ENCODE measurements at places on chromosomes 6 and 20.

GRCh38 chr6:34616227-34616585 is 60.1 kb upstream of the SPDEF start:
- no peak overlapping the region for H3K27ac ChIP-seq
- no peak for DNase-seq
- H3K4me3 ChIP-seq = no peak overlapping the region
- no peaks in the 10 kb centered on the region for H3K27me3 ChIP-seq

DNA sequence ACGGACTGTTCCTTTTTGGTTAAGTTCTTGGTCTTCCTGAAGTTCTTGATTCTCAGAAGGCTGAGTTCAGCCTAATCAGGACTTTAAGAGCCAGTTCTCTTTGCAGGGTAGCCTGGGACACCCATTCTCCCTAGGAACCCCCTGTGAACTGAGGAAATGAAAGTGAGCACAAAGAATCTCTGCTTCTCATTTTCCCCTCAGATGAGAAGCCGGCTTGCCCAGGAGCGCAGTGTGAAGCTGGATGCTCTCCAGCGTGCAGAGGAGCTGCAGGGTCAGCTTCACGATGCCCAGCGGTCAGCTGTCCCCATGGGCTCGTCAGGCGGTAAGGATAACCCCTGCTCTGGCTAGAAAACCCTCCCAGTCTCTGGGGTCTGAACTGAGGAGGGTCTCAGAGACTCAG is 34.0 kb downstream of the CD164 start:
- H3K36me3 ChIP-seq = peaks cover 3% of the 10 kb centered on the region
- no peaks in the 10 kb centered on the region for H3K27me3 ChIP-seq
- no peak for DNase-seq
- H3K4me3 ChIP-seq = no peak overlapping the region

DNA sequence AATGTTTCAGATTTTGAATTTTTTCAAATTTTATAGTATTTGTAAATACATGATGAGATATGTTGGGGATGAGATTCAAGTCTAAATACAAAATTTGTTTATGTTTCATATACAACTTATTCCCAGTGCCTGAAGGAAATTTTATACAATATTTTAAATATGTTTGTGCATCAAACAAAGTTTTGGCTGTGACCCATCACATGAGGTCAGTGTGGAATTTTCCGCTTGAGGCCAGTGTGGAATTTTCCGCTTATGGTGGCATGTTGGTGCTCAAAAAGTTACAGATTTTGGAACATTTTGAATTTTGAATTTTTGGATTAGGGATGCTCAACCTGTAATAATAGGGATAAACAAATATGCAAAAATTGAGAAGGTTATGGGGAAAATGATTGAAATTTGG is 356.6 kb upstream of the JAG1 start:
- H3K4me3 ChIP-seq = no peak overlapping the region
- H3K27ac ChIP-seq = no peak overlapping the region
- no peaks in the 10 kb centered on the region for H3K36me3 ChIP-seq
- no peaks in the 10 kb centered on the region for H3K27me3 ChIP-seq
- DNase-seq = no peak

DNA sequence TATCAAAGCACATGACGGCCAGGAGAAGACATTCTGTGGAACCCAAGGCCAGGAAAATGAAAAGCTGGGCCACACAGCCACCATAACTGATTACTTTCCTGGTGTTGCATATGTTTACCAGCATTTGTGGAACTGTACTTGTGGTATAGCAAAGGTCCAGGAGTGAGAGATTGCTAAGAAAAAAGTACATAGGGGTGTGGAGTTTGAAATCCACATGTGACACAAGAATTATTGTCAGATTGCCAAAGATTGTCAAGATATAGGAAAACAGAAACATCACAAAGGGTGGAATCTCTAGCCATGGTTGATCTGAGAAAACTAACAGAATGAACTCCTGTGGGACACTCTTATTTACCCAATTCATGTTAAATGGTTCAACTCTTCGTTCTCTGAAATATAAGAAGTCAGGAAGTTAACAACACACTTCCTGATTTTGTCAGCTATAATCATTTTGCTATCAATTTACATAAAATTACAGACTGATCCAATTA is at the start of gene OR2B2:
Gene OR2B2, minus strand, starts transcription at position 441 of the 491 bp plus-strand sequence. Its CDS starts 77 bp downstream, at position 364.
- no peak within 1 kb of the TSS for H3K4me3 ChIP-seq
- no peaks in the 10 kb centered on the region for H3K4me1 ChIP-seq
- H3K36me3 ChIP-seq = no peaks in the 10 kb centered on the region
- H3K27ac ChIP-seq = no peak within 1 kb of the TSS
- peak; percentile 19 for DNase-seq

DNA sequence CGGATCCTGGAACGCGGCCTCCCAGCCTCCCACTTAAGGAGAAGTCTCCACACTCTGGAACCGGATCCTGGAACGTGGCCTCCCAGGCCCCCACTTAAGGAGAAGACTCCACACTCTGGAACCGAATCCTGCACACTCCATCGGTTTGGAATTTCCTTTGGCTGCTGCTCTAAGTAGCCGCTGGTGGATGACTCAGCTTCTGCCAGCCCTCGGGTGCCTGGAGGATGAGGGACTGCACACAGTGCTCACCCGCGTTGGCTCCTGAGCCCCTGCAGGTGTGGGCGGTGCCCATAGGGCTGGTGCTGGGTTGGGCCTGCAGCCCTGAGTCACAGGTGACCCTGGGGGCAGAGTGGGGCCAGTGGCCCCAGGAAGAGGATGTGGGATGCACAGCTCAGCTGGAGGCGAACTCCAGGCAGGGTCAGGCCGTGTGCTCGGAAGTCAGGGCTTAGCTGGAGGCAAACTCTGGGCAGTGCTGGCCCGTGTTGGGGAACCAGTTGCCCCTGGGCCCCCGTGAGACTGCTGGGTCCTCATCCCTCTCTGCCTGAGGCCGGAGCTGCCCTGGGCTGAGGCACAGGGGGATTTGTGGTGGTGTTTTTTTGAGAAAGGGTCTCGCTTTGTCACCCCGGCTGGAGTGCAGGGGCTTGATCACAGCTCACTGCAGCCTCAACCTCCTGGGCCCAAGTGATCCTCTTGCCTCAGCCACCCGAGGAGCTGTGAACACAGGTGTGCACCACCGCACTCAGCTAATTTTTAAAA is 13.9 kb upstream of the TNFRSF6B start:
- H3K27me3 ChIP-seq = no peaks in the 10 kb centered on the region
- no peak overlapping the region for H3K27ac ChIP-seq
- peaks cover 17% of the 10 kb centered on the region for H3K4me1 ChIP-seq
- H3K36me3 ChIP-seq = peaks cover 2% of the 10 kb centered on the region
- no peak overlapping the region for H3K4me3 ChIP-seq

DNA sequence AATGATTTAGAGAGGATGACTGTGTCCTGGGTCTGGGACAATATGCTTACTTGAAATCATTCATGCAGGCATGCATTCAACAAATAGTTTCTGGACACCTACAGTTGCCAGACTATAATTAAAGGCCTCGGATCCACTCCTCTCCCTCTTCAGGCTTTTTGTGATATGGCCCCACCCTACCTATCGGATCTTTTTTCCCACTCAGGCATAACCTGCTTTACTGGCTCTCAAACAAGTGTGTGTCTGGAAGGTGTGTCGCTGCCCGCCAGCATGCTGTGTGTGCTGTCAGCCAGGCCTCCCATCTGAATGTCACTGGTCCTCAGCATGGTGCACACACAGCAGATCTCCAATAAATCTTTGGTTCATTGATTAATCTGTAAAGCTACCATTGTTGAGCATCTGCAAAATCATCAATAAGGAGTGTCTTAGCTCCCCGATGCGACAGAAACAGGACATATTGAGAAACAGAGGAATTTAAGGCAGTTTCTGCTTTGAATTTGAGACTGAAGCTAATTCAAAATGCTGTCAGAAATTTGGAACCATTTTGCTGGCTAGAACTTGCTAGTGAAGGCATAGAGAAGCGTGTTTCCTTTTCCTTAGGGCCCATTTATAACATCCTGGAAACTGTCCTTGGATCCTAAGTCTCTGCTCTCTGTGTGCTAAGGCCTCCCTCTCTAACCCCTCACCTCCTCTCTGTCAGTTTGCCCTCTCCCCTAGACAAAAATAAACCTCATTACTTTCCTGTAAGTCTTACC is 23.5 kb upstream of the CCN6 start:
- H3K36me3 ChIP-seq = no peaks in the 10 kb centered on the region
- no peak overlapping the region for H3K4me3 ChIP-seq
- H3K27me3 ChIP-seq = no peaks in the 10 kb centered on the region

DNA sequence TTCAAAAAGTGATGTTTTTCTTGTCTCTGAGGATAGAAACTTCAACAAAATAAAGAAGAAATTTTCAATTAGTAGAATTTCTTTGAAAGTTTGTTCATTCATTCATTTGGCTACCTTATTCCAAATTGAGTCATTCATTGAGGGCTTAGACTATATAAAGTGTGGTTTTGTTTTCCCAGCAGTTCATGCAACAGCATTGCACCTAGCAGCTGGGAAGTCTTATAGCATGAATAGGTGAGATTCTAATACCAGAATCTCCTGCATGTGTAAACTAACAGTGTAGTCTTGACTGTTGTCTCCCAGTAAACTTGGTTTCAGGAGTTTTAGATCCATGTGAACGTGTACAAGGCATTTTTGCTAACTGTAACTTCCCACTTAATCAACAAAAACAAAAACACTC is 7.1 kb downstream of the ESR1 start:
- H3K36me3 ChIP-seq = no peaks in the 10 kb centered on the region
- H3K4me3 ChIP-seq = no peak overlapping the region
- H3K27me3 ChIP-seq = peaks cover 1% of the 10 kb centered on the region
- H3K27ac ChIP-seq = no peak overlapping the region
- no peak for DNase-seq

DNA sequence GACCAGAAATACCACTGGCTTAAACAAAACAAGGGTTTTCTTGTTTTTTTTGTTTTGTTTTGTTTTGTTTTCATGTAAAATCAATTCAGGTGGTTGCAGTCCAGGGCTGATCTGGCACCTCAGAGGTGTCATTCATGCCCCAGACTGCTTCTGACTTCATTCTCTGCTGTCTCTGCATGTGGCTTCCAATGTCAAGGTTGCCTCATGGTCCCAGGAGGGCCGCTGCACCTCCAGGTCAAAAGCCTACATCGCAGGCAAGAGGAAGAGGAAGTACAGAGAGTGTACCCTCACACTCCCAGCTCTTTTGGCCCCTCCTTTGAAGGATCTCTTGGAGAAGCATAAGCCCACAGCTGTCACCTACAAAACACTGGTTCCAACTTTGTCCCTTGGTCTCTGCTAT is 1.4 kb upstream of the BTN3A1 start:
- H3K4me3 ChIP-seq = no peak overlapping the region
- H3K36me3 ChIP-seq = peaks cover 7% of the 10 kb centered on the region
- H3K4me1 ChIP-seq = peaks cover 10% of the 10 kb centered on the region
- no peaks in the 10 kb centered on the region for H3K27me3 ChIP-seq
- peak; percentile 20 for DNase-seq
- no peak overlapping the region for H3K27ac ChIP-seq

- no peaks in the 10 kb centered on the region for H3K27me3 ChIP-seq
- H3K4me1 ChIP-seq = no peaks in the 10 kb centered on the region
- H3K36me3 ChIP-seq = no peaks in the 10 kb centered on the region
- DNase-seq = no peak
Measured at GRCh38 chr20:11229772-11230171, 556.0 kb upstream of the JAG1 start.

DNA sequence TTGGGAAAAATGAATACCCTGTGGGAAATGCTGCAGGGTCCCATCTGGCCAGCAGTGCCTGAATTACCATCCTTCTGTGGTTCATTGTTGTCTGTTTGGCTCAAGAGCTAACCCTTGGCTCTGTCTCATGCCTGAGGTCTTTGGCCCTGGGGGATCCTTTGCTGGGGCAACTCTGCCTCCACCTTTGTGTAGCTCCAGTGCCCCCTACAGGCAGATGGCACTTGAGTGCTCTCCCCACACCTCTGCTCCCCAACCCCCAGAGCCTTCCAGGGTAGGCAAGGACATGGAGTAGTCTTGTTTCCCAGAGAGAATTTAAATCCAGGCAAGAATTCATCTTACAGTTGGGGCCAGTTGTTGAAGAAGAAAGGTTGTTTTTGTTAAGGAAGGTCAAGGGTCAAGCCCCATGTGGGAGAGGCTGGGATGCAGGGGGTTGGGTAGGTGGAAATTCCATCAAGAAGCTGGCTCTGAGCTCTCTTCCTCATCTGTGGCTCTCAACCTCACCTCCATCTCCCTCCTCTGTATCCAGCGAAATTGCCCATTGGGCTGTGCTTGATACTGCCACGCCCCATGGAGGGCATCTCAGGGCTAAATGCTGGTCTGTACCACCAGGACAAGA is 44.2 kb downstream of the ZNF831 start:
- no peak overlapping the region for H3K4me3 ChIP-seq
- H3K36me3 ChIP-seq = no peaks in the 10 kb centered on the region
- DNase-seq = peak; percentile 90
- H3K4me1 ChIP-seq = no peaks in the 10 kb centered on the region
- no peaks in the 10 kb centered on the region for H3K27me3 ChIP-seq

DNA sequence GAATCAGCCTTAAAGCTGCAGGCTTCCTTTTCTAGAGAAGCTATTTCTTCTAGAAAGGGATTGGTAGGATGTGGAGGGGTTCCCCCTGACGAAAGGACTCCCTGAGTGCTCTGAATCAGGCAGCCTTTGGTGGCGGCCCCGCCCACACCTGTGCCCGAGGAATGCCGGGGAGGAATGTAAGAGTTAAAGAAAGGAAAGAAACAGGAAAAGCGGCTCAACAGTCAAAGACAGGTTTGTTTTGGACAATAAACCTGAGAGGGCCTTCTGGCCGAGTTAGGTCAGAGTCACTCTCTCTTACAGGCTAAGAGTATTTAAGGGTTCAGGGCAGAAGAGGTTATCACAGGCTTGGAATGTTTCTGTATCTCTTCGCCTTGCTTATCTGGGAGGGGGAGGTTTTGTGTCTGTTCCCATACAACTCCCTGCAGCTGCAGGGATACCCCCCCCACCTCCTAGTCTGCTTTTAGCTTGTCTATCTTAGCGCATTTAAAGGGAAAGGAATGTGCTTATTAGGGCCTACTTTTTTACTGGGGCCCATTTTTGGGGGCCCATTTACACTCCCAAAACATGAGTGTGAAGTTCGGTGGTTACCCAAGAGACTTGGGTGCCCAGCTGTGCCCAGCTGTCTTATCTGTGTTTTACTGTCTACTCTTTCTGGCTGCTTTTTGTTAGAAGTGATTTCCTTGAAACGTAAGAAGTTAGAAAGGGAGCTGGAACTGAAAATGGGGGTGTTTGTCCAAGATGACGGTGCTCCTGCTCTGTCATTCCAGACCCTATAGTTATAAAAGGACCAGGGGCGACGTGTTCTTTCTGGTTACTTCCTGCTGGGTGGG is 32.8 kb downstream of the DYNLT1 start:
- DNase-seq = no peak
- H3K27ac ChIP-seq = no peak overlapping the region
- H3K27me3 ChIP-seq = no peaks in the 10 kb centered on the region
- peaks cover 1% of the 10 kb centered on the region for H3K4me1 ChIP-seq
- no peak overlapping the region for H3K4me3 ChIP-seq

Data from common myeloid progenitor, CD34-positive (primary cell).